MV-4-11 (cell line): ENCODE measurements at places on chromosomes 2 and 18.

- peak; percentile 96 for DNase-seq
Observed at GRCh38 chr2:33785201-33786106, 186.4 kb upstream of the FAM98A start.

- DNase-seq, result no peak
Observed at GRCh38 chr2:37779611-37780386, 108.4 kb upstream of the CDC42EP3 start.

DNA sequence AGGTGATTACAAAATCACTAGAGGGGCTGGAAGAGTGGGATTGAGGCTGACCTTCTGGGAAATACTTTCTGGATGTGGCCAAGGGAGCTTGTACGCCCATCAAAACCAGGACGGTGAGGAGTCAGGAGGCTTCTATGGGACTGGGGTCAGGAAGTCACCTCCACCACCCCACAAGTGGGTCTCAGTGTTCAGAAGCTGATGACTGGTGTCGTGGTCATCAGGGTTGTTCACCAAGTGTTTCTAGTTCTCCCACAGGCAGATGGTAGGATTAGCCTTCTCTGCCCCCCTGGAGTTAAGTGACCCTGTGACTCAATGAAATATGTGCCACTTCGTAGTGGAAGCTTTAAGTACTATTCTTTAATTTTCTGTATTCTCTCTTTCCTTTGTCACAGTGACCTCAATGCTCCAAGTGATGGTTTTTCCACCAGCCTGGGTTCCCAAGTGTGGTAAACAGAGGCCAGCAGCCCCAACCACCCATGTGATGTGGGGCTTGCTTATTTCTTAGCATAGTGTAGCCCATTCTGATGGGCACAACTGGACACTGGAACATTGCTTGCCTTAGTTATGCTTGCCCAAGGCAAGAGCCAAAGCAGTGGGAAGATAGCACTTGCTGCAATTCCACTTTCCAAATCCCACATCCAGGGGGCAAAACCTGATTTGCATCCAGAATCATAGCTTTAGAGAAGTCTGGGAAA is 258.8 kb downstream of the CYP26B1 start:
- DNase-seq, result peak; percentile 36

DNA sequence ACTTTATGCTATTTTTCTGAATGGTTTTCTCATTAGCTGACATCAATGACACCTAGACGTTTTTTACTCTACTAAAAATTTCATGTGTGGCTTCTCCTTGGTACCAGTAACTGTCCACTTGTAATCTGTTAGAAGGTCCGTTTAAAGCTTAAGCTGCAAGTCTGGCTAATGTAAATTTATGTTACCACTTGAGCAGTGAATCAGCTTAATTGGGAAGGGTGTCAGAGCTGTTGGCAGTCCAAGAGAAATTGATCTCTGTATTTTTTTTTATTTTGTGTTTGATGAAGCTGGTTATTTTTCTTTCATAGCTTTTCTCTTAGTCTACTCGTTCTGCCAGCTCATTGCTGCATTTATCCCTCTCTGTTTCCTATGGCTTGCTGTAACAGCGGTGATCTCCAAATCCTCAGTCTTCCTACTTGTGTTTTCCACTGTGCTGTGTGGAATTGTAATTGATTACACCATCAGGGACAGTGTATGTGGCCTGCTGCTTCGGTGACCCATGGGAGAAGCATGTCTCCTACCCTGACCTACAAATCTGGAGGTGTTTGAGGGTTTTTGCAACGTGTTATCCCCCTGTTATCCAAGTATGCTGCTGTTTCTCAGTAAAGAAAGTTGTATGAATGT is 724.2 kb upstream of the REG3G start:
- no peak for DNase-seq

GRCh38 chr18:37161491-37161890 is 332.6 kb downstream of the KIAA1328 start:
- no peak for DNase-seq

GRCh38 chr2:239159476-239159911 is 241.3 kb downstream of the HDAC4 start:
- DNase-seq, result no peak

DNA sequence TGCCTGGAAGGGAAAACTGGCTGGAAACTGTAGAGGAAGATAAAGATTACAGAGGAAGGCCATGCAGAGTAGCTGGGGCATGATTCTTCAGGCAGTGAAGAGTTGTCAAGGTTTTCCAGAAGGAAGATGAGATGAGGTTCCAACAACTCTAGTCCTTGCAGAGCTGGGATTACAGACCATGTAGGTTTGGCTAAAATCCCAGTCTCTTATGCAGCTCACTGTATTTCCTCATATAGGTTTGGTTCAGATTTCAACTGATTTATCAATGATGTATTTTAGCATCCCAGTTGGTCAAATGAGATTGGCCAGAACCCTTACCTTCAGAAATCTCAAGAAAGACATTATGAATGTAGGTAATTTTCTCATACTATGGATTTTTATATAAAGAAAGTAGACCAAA is 16.4 kb downstream of the FAP start:
- DNase-seq, result no peak

DNA sequence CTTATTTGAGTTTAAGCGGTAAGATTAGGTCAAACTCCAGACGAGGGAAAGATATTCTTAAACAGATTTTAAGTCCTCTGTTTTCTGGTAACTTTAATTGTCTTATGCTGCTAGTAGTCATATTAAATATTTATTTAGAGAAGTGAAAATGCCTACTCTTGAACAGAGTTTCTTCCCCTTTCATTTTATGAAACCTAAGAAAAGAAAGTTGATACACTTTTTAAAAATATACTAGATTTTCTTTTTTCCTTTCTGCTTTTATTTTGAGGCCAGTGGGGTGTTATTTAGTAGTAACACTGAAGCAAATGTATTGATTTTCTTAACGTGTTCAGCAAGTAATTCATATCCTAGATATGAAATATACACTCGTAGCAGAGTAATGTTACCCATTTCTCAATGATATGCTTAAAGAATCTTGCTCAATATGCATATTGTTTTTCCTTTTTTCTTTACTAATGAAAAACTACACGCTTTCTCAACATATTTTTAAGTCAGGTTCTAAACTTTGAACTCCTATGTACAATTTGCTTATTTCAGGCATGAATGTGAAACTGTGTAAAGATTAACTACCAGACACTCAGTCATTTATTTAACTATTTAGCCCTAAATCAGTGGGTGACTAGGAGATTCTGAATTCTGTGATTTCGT is 691 bp downstream of the KYNU start:
- peak; percentile 65 for DNase-seq

GRCh38 chr18:53056064-53056463 is 716.1 kb downstream of the DCC start:
- DNase-seq, result no peak

DNA sequence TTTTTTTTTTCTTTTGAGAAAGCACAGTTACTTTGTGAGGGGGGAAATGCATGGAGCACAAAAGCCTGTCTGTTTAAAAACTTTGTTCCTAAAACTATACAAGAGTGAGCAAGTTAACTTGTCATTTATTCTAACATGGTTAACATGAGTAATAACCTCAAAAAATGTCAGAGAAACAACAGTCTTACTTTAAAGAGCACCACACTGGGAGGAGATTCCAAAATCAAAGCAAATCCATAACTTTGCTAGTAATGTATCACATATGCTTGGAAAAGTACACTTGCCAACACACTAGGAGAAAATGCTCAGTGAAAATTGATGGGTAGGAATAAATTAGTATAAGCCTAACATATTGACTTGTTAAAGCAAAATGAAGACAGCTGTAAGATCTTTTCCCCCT is 157.1 kb downstream of the PRPF40A start:
- DNase-seq, result no peak

- DNase-seq, result no peak
Observed at GRCh38 chr2:48755473-48755872, at the start of gene LHCGR. Gene LHCGR (minus strand): TSS chr2:48755724. CDS start chr2:48755671, 53 bp downstream.

GRCh38 chr2:9594366-9595054 is 36.3 kb downstream of the YWHAQ start:
- no peak for DNase-seq

DNA sequence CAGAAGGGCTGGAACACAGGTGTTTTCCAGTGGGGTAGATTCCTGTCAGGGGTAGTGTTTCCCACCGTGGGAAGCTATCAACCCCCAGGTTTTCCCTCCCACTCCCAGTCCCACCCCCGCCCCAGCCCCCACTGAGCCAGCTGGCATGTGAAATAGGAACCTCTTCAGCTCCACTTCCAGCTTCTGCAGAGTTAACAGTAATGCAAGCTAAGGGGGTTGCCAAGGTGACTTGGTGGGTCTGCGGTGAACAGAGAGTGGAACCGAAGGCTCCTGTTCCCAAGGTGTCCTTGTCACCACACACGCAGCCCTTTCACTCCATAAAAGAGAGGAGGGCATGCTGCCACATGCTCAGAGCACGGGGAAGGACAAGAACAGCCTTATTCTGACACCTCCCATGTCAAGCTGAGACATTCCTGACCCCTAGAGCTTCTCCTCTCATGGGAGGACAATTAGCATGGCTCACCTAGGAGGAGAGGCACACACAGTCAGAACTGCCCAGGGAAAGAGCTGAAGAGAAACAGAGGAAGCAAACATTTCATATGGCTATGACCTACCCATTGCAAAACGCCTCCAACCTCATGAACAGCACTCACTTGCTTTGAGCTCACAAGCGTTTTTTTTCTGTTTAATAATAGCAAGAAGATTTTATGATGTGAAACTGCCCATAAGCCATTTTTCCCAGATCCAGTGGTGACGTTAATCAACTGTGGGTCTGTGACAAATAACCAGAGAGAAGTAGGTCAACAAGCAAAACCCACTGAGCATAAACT is 39.8 kb upstream of the TBC1D8 start:
- DNase-seq, result peak; percentile 93

DNA sequence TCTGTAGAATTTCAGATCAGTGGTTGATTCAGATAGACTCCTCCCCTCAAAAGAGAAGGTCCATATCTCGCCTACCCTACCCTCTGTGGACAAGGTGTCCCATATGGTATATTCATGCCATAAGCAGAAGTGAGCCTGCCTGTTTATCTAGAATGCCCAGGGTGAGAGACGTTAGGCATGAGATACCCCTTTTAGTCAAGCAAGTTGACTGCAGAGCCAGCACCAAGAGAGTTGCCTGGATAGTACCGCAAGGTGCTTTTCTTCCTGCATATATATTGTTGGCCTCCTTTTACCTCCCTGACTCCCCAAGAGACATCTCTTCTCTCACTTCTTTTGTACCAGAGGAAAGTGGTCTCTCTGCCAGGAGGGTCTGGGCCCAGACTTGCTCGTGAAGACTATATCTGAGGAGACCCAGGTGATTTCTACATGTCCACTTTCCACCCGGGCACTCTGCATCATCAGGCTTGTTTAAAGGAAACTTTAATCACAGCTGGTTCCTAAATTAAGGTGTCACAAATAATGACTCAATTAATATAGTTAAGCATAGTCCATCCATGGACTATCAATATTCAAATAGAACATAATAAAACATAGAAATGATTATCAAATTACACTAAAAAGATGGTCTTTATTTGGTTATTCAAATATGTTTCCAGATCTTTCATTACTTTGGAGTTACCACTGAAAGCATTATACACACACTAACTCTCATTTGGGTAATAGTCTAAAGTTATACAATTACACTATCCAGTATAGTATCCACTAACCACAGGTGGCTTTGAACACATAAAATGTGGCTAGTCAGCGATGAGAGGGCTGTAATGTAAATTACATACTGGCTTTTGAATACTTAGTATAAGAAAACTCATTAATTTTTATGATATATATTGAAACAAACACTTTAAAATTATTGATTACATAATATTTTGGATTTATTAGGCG is 4.1 kb downstream of the ITGA4 start:
- peak; percentile 27 for DNase-seq
